Nephron progenitor cell (in vitro differentiated cells): ENCODE measurements at places on chromosomes 6 and 20.

DNA sequence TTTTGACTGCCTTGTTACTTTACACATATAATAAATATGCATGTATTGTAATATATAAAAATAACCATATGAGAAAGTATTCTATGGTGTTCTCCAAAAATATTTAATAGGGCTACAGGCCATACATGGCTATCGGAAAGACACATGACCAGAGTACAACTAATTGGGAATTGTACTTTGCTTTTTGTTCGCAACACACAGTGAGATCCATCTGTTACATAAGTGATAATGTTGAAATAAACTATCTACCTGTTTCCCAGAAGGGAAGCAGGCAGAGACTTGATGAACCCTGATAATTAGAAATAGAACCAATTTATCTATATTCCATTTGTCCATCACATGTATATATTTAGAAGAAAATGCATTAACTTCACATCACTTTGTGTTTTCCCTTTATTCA is 344.0 kb upstream of the PLCB4 start:
- DNase-seq = no peak

GRCh38 chr6:2652611-2653010 is 98.1 kb downstream of the MYLK4 start:
- DNase-seq = no peak

GRCh38 chr20:46652699-46653098 is 1.4 kb upstream of the SLC13A3 start:
- DNase-seq = no peak

DNA sequence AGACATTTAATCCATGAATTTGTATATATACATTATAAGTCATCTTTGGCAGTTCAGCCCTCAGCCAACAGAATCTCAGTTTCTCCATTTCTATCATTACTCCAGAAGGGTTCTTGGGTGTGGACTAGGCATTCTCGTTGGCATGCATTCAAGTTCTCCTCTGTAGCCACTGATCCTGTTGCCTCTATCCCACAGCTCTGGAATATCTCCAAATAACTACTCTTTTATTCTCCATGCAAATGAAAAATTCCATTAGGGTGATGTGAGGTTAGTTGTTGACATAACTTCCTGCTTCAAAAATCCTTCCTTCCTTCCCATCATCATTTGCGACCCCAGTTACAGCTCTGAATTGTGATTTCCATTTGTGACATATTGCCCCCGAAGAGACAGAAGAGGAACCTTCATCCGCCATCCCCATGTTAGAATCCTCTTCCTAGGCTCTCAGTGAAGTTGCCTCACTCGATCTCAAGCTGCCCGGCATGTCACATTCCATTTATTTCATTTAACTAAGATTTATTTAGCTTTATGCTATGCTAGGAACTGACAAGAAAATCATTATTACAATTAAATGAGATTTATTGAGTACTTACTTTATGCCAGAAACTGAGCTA is 93.7 kb upstream of the EDN1 start:
- no peak for DNase-seq

- DNase-seq = no peak
These were observed 165.4 kb downstream of the OGFRL1 start for GRCh38 chr6:71454056-71454455.

DNA sequence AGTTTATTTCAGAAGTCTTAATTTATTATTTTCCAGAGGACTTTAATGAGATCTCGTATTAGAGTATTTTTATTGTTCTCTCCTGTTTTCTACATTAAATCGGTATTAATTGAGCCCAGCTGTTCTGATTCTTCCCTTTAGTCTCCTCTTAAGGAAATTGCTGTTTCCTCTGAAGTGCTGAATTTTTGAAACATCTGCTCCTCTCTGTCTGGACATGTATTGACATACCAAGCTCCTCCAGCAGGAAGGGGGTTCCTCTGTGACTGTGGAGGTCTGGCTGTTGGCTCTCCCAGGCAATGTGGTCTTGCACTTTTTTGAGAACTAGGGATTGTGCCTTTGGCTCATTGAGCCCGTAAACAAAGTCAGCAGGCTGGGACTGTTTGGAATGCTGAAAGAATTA is 74.9 kb downstream of the MAP3K4 start:
- no peak for DNase-seq

DNA sequence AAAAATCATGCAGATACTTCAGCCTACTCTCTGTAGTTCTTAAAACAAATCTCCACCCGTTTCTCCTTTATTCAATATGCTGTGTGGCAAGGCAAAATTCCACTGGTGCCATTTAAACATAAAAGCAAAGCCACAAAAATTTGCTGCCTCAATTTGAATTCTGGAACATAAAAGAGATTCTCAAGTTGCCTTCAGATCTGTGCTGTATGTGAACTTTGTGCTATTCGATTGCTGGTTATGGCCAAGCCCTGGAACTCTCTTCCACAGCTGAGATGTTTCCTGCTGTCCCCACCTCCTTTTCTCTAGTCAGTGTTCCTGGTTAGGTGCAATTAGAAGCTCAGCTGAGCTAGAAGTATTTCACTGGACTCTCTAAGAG is 395.3 kb upstream of the BTBD3 start:
- no peak for DNase-seq
